ENCODE measurements at places on chromosomes 2 and 18.

- DNase-seq = no peak
These were observed 79.2 kb downstream of the VAPA start for GRCh38 chr18:9992973-9993520.

DNA sequence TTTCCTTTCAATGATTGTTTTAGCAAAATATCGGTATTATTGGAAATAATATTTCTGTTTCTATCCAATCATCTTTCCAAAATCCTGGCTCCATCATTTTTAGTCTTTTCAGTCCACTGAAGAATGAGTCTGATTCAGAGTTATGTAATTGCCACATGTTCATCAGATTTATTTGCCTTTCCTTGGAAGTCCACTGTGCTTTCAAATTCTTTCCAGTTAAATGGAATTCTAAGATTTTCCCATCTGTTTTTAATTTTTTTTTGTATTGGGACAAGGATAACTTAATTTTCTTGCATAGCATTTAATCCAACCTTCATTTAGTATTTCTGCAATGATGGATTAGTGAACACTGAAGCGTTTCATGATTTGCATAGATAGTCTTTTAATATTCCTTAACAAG lies 521.5 kb upstream of the NRXN1 start:
- DNase-seq = no peak

GRCh38 chr2:240704651-240705050 lies 13.0 kb downstream of the AQP12A start:
- DNase-seq = no peak

GRCh38 chr2:157257312-157258252 lies at the start of gene GALNT5:
TSS of gene GALNT5 (plus strand) at chr2:157257705. CDS start at chr2:157258083, 378 bp downstream.
- no peak for DNase-seq

DNA sequence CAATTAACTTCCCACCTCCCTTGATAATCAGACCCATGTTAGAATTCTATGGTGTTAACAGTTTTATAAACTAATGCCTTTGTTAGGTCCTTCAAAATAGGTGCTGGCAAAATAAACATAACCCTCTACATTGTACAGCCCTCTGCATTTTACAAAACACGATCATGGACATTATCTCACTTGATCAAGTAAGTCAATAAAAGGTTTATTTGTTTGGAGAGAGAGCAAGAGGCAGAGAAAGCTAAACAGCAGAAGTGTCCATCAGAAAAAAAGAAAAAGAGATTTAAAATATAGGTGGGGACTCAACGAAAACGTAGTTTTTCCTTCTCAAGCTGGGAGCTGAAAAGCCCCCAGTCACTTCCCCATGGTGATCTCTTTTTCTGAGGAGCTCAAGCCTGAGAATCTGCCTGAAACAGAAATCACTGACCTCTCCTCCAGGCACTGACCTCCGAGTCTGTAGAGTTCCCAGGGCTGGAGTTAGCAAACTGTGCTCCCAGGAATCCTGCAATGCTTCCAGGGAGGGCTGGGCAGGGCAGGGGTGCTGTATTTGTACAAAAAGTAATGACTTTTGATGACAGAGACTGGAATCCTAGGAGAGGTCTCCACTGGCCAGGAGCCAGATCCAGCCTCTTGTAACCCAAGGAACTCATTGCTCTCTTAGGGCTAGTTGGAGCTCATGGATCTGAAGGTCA lies 137.8 kb upstream of the KLHL29 start:
- DNase-seq = no peak

DNA sequence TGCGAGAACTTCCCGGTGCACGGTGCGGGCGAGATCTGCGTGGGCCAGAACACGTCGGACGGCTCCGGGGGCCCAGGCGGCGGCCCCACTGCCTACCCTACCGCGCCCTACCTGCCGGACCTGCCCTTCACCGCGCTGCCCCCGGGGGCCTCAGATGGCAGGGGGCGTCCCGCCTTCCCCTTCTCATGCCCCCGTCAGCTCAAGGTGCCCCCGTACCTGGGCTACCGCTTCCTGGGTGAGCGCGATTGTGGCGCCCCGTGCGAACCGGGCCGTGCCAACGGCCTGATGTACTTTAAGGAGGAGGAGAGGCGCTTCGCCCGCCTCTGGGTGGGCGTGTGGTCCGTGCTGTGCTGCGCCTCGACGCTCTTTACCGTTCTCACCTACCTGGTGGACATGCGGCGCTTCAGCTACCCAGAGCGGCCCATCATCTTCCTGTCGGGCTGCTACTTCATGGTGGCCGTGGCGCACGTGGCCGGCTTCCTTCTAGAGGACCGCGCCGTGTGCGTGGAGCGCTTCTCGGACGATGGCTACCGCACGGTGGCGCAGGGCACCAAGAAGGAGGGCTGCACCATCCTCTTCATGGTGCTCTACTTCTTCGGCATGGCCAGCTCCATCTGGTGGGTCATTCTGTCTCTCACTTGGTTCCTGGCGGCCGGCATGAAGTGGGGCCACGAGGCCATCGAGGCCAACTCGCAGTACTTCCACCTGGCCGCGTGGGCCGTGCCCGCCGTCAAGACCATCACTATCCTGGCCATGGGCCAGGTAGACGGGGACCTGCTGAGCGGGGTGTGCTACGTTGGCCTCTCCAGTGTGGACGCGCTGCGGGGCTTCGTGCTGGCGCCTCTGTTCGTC lies 1.7 kb downstream of the FZD7 start:
- no peak for DNase-seq

- no peak for DNase-seq
These were observed 710 bp downstream of the LMAN2L start for GRCh38 chr2:96739076-96739632.

- DNase-seq = no peak
These were observed 455.4 kb downstream of the NUP35 start for GRCh38 chr2:183579686-183580085.

DNA sequence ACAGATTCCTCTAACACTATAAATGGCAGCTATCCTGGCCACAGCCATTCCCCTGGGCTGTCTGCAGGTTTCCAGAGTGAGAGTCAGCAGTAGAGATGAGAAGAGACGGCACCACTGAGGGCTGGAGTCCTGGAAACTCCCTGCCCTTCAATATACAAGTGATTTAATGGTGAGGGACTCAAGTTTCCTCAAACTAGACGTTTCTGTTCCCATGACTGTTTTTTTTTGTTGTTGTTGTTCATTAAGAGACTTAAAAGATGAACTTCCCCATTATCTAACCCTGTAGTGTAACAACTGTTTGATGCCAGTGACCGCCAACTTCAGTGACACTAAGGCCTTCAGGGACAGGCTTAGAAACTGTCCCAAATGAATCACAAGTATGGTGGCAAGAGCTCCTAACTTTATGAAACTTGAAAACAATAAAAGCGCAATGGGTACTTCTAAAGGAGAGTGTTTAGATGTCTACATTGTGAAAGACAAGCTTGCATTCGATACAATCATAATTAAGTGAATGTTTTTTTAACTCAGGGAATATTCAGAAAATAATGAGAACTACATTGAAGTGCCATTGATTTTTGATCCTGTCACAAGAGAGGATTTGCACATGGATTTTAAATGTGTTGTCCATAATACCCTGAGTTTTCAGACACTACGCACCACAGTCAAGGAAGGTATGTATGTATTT lies 34.0 kb downstream of the IL1R2 start:
- no peak for DNase-seq

GRCh38 chr18:901761-902160 lies 2.9 kb upstream of the ADCYAP1 start:
- DNase-seq = no peak

DNA sequence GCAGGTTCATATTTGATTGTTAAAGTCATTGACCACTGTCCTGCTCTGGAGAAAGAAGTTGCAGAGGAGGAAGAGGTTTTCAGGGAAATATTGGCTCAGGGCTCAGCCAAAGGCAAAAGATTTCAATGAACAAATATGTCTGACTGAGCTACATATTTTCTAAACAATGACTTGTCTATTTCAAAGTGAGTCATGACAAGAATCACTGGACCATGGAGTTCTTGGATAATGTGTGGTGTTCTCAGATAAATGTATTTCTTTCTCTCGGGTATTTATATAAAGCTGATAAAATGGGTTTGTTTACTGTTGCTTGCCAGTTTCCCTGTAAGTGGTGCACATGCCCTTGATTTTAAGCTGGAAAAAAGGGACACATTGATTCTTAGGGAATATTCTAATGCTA lies 34.3 kb upstream of the RMP24 start:
- no peak for DNase-seq

- no peak for DNase-seq
These were observed 1005.4 kb upstream of the DDX18 start for GRCh38 chr2:116809109-116809508.

GRCh38 chr2:184581391-184581790 lies 16.9 kb upstream of the ZNF804A start:
- no peak for DNase-seq

DNA sequence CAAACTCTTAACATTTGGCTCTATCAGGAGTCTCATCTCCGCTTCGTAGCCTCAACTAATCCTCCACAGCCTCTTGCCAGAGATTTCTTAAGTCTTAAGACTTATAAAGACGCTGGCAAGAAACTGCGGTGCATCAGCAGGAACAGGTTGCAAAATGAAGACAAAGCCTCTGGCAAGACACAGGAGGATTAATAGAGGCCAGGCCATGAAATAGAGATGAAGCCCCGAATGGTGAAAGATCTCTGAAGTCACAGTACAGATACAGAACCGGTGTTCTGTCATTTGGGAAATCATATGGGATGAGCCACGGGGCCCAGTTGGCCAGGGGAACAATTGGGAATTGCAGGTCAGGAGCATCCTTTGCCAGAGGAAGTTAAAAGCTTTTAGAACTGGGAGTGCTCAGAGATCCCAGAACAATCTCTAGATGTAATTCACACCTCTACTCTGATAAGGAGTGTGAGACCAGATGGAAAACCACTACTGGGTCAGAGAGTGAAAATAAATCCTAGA lies 190.9 kb upstream of the FOSL2 start:
- no peak for DNase-seq

GRCh38 chr2:104889291-104889959 lies 35.5 kb downstream of the POU3F3 start:
- no peak for DNase-seq

DNA sequence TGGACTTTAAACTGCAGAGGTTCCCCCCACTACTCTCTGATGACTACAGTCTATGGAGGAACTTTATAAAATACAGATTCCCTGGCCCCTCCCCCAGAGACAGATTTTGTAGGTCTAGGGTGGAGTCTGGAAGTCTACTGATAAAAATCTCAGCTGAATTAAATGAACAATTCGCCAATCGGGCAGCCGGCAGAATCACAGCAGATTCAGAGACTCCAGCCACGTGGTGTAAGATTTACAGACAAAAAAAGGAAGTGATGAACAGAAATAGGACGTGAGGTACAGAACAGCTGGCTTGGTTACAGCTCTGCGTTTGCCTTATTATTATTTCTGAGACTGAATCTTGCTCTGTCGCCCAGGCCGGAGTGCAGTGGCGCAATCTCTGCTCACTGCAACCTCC lies 21.4 kb upstream of the MTA3 start:
- DNase-seq = no peak

DNA sequence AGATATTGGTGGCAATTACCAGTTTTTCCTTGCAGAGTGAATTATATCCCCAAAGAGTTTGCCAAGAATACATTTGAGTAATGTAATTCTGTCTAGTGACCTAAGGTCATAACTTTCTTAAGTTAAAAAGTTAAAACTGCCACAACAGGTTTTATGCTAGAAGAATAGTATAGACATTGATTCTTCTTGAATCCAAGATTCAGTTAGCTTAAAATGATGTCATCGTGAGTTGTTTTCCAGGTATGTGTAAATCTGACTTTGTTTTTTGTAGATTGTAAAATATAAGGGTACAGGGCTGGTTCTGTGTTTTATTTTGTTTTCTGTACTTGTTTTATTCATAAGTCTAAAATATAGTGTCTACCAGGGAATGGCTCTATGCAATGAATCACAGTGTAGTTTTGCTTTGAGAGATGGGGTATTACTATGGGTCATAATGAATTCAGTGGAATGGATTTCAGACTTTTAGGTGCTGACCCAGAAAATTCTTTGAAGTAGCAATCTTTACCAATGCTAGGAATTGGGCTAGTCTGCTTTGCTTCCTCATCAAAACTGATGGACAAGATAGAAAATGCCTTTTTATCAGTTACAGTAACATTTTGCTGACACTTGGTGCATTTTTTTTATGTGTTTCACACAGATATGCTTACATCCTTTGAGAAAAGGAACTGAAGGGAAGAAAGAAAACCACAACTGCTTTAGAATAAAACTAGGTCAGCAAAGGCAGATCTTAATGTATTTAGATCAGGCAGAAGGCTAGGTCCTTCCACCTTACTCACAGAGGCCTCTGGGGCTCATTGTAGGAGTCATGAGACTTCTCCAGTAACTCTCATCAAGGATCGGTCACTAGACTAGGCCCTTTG lies 20.8 kb upstream of the MGAT5 start:
- no peak for DNase-seq

DNA sequence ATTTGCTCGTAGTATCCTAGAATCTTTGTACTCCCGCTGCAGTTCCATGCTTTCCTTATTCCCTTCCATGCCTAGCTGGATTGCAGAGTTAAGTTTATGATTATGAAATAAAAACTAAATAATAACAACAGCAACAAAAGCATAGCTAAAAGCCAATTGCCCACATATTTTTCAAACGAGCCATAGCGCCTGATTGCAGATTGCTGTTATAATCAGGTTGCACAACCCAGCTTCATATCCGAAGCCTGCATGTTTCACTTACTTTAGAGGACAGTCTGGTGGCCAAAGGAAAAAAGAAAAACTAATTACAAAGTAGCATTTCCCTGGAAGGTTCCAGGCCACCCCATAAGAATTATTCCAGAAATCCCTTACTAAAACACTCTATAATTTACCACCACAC lies 31.9 kb upstream of the PNO1 start:
- DNase-seq = no peak

DNA sequence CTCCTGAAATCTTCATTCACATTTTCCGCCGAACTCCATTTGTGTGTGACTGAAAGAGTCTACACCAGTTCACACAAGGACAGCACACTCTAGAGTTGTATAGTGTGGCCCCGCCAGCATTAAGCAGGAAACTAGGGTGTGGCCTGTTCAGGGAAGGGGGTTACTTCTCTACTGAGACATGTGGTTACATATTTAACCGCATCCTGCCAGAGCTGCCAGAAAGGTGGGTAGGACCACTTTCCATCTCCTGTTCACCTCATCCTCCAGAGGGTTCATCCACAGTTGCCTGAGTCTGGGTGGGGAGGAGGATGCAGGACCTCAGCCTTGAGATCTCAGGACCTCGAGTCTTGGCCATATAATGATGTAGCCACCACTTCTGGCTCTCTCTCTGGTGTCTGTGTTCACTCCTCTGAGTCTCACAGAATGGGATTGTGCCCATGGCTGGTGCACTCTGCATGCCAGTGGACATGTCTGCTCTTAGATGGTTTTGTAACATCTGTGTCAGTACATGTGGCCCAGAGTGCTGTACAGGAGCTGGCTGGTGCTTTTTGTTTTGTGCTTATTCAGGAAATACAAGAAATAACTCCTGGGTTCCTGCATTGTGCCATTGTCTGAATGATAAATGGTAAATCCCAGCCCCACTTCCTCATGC lies 7.7 kb upstream of the SP140L start:
- DNase-seq = peak; percentile 40

- no peak for DNase-seq
These were observed 13.8 kb downstream of the MROH2A start for GRCh38 chr2:233791883-233792329.
